Amniotic epithelial cell (primary cell): ENCODE measurements at places on chromosomes 3 and 15.
A peak's percentile ranks its signal among the peaks of the same experiment; 100 is the strongest.

DNA sequence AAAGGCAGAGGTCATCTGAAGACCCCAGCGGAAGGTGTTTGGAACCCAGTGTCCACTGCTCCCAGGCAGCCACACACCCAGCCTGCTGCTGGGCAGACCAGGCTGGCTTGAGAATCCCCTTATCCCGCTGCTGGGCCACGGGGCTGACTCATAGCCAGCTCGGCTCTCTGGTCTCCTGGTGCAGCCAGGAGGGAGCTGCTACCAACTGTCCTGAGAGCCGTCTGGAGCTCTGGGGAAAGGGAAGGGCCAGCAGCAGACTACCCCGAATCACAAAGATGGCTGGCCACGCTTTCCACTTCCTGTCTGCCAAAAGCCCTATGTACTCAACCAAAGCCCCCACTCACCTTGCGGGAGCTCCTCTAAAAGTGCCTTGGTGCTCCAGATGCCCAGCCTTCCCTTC is 38.3 kb downstream of the WHAMM start:
- DNase-seq, result no peak

DNA sequence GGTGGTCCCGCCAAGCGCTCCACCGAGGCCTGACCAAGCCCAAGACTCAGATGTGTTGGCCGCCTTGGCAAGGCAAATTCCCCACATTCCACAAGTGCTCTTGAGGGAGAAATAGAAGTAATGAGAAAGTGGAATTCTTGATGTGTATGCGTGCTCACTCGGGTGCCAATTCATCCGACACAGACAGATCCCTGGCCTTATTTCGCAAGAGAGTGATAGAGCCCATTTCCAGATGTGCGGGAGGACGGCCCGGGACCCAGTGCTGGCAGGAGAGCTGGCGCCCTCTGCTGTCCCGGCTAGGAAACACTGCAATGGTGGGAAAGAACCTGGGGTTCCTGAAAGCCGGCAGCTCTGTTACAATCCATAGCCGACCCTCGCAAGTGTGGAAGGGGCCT is 76.0 kb downstream of the HMG20A start:
- peak; percentile 96 for DNase-seq

DNA sequence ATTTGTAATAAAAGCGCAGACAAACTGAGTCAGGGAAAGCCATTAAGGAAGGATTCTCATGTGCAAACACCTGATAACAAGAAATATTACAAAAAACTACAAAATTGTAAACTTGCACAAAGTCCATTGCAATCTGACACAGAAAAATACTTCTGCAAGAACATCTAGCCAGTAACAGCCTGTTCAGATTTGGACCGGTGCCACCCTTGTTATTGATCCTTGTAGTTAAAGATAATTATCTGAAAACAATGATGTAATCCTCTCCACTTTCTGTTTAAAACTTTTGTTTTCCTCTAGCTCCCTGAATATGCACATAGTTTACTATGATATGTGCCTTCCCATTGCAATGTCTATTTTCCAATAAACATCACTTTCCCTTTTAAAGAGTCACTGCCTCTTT is 1090.2 kb downstream of the PLOD2 start:
- DNase-seq, result no peak

DNA sequence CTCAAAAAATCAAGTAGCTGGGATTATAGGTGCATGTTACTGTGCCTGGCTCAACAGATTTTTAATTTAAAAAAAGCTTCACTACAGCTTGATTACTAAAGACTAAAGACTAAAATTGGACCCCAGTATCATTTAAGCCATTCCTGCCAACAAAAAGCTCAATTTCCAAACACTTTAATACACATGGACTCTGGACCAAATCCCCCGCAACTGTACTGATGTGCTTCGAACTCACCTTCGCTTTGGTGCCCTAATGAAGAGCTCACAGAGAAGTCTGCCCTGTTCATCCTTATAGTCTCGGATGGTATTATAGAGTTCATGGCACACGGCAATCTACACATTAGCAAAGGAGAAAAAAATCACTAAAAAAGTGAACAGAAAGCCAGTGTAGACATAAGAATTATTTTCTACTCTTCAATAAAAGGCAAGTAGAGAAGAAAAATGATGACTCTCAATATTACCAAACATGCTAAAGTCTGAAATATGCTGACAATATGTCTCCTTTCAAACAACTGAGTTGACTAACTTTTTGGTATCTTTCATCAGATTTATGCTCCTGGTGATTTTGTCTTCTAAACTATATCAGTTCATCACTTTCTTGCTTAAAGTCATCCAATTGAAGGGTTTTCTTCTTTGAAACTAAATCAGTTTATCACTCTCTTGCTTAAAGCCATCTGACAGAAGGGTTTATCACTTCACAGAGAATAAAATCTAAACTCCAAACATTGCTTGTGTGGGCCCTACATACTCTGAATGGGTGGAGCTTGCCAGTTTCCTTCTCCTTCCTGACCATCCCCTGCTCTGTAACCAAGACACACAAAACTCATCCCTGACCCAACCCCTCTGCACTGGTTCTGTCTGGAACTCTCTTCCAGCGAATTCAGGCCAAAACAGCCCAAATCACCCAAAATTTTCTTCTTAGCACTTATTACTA is 7.2 kb downstream of the PBRM1 start:
- DNase-seq, result no peak
